Cerebellar cortex (tissue), 1 donor: ENCODE measurements at places on chromosomes 2 and 18.

GRCh38 chr2:37550190-37550589 lies 121.3 kb downstream of the CDC42EP3 start:
- no peak for DNase-seq

GRCh38 chr2:10170256-10170655 lies 47.7 kb downstream of the RRM2 start:
- no peak for DNase-seq

DNA sequence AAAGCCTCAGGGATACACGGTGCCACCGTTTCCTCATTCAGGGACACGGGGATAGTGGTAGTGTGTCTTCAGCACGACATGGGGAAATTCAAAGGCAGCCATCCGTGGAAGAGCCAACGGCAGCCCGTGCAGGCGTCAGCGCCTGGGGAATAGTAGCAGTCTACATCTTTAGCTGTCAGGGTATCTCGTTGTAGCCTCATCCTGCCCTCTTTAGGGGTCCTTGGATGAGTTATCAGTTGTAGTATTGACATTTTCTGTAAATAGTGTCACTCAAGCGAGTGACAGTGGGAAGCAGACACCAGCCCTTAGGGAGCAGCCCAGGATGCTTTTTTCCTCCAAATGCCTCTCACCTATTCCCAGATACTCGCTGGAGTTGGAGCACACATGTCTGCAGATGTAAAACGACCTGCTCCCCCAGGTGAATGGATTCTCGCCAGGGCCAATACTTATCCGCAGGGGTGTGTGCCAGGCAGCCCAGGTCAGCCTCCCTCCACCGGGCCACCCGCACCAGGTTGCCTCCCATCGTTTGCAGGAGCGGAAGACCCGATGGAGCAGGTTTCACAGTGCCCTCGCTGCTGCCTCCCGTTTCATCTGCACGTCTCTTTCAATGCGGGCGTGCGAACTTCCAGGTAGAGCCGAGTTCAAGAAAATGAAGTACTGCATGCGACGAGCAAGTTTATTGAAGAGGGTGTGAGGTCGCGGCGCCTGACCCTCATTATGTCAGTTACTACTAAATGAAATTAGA lies 41.0 kb downstream of the AGAP1 start:
- DNase-seq: no peak

GRCh38 chr18:60053747-60054304 lies 154.0 kb downstream of the PMAIP1 start:
- DNase-seq: no peak

DNA sequence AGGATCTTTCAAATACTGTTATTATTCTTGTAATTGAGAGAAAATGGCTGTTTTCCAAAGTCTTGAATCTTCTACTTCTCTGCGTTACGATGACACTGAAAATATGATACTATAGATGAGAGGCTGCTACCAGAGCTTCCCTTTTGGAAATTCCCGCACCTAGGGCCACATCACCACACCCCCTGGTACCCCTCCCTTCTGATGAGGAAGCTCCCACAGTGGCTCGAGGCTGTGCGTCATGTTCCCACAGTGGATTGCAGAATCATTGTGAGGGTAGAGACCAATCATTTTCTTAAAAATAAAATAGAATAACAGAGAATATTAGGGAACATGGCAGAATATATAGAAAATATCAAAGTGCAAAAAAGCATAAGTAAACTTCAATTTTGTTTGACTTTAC lies 268.9 kb upstream of the SMIM21 start:
- DNase-seq: no peak

DNA sequence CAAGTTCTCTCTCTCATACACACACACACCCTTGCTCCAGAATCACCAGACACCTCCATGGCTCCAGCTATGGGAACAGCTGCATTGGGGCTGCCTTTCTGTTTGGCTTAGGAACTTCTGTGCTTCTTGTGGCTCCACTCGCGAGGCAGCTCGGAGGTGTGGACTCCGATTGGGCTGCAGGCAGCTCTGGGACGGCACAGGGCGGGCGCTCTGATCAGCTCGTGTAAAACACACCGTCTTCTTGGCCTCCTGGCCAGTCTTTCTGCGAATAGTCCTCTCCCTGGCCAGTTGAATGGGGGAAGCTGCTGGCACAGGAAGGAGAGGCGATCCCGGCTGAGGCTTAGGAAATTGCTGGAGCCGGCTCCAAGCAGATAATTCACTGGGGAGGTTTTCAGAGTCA lies 22.4 kb downstream of the FOSL2 start:
- DNase-seq: no peak

GRCh38 chr18:67123901-67124300 lies 392.6 kb downstream of the DSEL start:
- no peak for DNase-seq

DNA sequence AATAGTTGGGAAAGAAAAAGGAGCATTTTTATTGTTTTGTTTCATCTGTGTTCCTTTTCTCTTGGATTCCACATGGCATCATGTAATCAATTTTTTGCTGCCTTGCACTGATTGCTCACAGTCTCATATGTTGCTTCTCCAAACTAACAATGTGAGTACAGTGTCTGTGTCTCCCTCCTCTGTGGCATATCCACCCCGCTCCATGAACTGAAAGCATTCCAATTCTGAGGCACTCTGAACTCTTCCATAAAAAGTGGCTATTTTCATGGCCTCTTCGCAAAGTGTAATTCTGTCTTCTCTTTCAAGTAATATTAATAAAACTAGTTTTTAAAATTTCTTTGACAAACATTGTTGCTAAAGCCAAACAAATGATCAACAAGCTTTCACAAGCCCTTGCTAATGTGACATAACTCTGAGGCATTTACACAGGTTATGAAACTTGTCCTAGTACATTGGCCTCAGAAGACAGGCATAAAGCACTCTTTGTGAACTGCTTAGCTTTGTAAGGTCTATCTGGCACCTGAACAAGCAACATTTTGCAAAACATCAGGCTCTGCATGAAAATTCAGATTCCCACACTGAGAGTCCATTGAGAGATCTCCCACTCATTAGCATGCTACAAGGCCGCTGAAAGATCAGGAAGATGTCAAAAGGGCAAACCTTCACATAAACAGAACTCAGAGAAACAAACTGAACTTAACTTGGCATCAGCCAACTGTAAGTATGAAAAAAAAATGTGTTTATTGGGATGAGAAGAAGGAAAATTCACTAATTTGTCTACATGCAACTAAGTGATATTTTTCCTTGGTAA lies 33.0 kb downstream of the GPR75 start:
- DNase-seq: peak; percentile 24

DNA sequence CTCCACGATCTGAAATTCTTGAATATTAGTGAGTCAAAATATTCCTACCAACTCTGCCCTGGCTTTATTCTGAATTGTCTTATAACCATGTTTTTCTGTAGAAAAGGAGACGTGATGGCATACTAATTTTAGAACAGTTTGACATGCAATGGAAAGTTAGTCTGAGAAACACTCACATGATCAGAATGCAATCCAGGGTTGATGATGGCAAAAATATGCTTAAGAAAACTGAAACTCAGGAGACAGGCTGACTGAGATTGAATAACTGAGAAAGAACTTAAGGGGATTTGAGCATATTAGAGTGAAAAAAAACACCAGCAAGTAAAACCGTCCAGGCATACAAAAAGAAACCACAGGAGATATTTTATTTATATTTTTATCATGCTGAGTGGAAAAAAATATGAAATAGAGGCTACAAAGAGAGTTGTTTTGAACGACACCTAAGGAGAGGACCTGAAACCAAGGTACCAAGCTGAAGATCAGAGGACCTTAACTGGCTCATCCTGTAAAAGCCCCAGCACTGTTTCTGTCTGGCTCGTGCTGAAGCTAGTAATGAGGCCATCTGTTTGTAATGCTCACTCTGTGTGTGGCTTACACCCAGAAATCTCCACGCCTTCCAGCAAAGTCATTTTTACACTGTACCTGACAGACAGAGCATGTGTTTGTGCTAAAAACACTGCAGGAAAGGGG lies 437.2 kb upstream of the PKDCC start:
- peak; percentile 7 for DNase-seq

GRCh38 chr18:3721771-3722648 lies 272.0 kb downstream of the TGIF1 start:
- DNase-seq: peak; percentile 84

GRCh38 chr2:73856214-73856613 lies 27.5 kb downstream of the STAMBP start:
- no peak for DNase-seq

DNA sequence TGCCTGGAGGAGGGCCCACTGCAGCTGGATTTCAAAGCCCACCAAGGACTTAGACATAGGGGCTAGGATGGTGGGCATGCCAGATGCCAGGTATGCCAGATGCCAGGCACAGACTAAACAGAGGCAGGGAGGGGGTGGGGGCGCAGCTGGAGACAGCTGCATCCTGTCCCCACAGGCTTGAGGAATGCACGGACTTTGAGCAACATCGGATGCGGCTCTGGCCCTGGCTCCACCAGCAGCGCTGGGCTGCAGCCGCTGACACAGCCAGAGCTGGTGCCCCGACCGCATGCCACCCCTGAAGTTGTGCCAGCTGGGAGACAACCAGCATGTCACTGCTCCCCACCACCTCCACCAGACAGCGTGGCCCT lies 39.5 kb downstream of the AQP12A start:
- no peak for DNase-seq

DNA sequence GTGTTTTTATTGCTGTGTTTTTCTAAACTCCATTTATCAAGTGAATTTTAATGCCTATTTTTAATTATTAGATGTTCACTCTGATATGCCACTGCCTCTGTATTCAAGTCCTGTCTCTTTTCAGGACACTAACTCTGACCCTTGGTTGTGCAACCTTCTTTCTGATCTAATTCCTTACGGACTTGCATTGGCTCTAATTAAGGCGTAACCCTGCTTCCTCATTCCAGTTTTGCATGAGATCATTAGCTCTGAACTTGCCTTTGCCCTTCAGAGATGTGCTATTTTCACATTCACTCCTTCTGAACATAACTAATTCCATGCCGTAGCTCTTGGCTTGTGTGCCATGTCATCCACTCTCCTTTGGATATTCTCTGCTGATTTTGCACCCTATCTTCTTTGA lies 162.5 kb upstream of the TMEFF2 start:
- DNase-seq: no peak
